Amniotic stem cell (primary cell): ENCODE measurements at places on chromosomes 1 and 21.

GRCh38 chr21:38815060-38815405, 9.3 kb downstream of the ETS2 start:
- no peak for DNase-seq

- DNase-seq, result no peak
Observed at GRCh38 chr21:46065914-46066551, 31.9 kb upstream of the COL6A2 start.

DNA sequence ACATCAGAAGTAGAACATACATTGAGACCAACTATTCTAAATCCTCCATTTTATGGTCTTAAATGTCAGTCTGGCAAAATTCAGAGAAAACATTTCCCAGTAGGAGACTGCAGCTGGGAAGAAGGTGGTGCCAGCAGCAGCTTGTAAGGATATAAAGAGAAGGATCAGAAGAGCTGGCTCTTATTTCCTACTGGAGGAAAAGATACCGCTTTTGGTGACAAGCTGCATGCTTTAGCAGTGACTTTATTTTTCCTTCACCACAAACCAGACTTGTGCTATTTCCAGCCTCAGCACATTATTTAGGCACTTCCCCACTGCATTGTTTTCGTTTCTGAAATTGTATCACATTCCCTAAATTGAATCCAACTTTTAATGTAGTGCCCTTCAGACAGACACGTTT, 28.4 kb downstream of the RNF11 start:
- peak; percentile 78 for DNase-seq

DNA sequence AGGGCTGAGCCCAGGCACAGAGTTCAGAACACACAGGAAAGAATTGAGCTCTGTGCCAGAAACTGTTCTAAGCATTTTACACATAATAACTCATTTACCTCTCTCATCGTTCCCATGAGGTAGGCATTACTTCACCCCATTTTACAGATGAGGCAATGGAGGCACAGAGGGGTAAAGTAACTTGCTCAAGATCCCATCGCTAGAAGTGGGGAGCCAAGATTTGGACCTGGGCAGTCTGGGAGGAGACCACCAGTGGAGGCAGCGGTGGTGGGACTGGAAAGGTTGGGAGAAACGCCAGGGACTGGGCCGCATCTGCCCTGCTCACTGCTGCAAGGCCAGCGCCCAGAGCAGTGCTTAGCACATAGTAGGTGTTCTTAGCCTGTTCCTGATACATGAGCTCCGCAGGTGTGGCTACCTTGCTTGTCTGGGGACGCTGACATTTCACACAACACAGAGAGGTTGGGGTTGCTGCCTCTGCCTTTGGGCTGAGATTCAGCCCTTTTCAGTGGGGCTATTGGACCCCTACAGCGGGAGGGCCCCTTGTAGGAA, 27.8 kb upstream of the EPS8L3 start:
- no peak for DNase-seq

- no peak for DNase-seq
Observed at GRCh38 chr1:81412954-81413353, 387.8 kb upstream of the ADGRL2 start.

- DNase-seq, result no peak
Observed at GRCh38 chr1:211938561-211938997, 96.8 kb downstream of the INTS7 start.
